ENCODE measurements at places on chromosomes 2 and 18.
A peak's percentile ranks its signal among the peaks of the same experiment; 100 is the strongest.

DNA sequence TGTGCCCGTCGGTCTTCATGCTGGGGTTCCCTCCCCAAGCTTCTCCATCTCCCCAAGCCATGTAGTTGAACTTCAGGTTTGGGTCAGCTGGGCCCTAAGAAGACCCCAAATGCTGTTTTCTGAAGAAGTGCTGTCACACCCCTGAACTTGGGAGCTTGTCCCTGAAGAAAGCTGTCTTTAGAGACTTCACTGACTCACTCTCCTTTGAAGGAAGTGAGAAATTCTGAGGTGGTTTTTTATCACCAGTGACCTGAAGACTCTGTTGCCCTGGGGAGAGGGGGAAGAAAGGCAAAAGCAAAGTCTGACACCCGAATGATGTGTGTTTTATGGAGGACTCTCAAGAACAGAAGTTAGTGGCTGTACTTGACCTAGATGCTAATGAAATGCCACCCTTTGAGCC is 83.6 kb upstream of the BCL2L11 start:
- DNase-seq: no peak

- peak; percentile 63 for DNase-seq
Measured at GRCh38 chr2:3399829-3400228, 20.3 kb downstream of the TRAPPC12 start.

DNA sequence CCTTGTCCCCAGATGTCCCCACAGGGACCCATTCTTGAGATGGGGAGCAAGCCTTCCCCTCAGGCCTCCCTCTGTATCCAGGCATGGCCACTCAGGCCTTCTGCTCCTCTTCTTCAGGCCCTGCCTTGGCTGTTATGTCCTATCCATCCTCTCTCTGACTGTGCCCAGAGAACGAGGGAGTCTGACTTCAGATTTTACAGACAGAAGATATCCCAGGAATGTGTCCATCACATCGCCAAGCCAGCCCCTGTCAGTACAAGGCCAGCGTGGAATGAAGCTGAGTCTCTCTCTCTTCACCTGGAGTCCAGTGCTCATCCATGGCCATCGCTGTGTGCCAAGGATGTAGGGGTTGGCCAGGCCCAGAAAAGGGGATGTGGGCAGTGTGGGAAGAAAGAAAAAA is 57.6 kb downstream of the SDC1 start:
- no peak for DNase-seq

DNA sequence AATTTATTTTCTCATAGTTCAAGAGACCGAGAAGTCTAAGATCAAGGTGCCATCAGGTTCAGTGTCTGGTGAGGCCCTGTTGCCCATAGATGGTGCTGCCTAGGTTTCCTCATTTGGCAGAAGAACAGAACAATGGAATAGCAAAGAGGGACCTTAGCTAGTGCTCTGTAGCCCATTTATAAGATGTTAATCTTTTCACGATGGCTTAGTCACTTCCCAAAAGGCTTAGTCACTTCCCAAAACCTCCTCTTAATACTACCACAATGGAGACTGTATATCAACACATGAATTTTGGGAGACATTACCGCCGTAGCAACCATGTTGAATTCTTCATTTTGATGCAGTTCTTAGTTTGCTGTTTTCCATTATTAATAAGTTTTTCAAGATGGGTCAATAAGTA is 246.3 kb upstream of the NRP2 start:
- no peak for DNase-seq

DNA sequence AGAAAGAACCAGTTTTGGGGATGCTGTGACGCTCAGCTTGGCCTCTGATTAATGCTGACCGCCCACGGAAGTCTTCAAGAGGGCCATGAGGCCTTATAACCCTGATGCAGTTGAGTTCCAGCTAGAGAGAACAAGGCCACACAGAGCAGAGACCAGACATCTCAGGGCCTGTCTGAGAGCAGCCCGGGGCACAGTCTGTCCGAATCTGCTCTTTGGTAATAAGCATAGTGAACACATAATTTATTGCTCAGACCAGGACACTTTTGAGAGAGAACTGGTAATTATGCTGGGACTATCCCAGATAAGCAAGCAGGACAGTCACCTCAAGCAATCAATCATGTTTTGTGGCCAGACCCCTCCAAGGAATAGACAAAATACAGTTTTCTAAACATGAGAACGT is 68.5 kb downstream of the STPG4 start:
- peak; percentile 32 for DNase-seq

GRCh38 chr2:158796652-158797051 is 1.5 kb downstream of the DAPL1 start:
- no peak for DNase-seq

- peak; percentile 55 for DNase-seq
Measured at GRCh38 chr2:148926291-148926961, 51.4 kb downstream of the KIF5C start.
